Stimulated activated CD4-positive, alpha-beta T cell treated with anti-CD3 and anti-CD28 coated beads, Interleukin-1b, Interleukin-23, amount 100 ng/mL, for 1 hour (primary cell): ENCODE measurements at places on chromosomes 12 and 14.

DNA sequence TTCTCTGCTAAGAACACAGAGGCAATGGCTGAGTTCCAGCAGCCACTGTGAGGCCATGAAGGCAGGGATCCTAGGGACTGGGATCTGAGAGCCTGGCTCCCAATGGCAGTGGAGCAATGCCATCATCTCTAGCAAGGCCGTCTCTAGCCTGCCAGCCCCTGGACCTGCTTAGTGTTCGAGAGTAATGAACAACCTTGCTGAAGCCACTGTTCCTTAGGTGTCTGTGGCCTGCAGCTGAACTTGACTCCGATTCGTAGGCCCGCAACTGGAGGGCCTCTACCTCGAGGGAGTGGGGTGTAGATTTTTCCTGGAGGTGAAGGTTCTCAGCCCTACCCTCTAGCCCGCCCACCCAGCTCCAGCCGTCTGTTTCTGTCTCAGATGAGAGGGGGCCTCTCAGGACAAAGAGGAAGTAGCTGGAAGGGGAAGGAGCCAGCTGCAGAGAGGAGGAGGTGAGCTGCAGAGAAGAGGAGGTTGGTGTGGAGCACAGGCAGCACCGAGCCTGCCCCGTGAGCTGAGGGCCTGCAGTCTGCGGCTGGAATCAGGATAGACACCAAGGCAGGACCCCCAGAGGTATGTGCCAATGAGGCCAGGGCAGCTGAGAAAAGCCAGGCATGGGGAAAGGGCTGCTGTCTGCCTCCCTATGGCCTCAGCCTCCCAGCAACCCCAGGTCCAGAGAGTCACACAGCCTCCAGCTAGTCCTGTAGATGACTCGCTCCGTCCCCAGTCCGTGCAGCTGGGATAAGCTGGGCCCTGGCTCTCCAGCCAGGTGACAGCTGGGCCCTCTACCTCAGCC, at the start of gene PLD4:
TSS of gene PLD4 (plus strand) at position 459 of the 793 bp plus-strand sequence. CDS start 2,262 bp downstream, outside the sequence.
- no peak for DNase-seq

DNA sequence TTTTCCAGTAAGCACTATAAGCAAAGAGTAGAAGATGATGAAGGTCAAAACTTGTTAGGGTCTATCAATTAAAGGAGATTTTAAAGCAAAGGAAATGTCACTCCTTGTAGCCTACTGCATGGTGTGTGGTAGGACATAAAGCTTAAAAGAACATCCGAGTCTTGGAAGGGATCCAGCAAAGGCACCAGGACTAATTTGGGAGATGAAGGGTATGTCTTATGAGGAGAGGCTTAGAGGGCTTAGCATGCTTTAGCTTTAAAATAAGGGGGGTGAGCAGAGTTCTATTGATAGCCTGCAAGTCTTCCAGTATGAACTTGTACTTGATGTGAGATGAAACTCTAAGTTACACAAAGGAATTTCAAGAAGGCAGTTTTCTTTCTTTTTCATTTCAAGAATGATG, 11.8 kb upstream of the MYBPC1 start:
- DNase-seq, result no peak

DNA sequence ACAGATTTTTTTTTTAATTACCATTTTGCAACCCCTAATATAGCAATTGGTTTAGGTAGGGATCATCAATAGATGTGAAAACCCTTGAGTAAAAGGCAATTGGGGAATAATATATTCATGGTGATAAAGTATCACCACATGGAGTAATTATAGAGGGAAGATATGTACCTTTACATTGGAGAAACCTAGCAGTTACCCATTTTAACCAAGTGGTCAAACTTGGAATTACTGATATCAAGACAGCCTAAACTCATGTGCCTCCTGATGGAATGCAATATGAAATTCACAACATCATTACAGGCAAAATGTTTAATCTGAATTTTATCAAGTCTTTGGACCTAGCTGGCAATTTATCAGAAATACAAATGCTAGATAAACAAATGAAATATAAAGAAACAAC, 6.7 kb upstream of the SLC10A1 start:
- DNase-seq, result no peak

GRCh38 chr12:68173792-68174191, 14.3 kb upstream of the IFNG start:
- DNase-seq, result no peak

GRCh38 chr14:92905667-92906066, 17.3 kb upstream of the CHGA start:
- no peak for DNase-seq

- DNase-seq, result no peak
Measured at GRCh38 chr14:75432411-75432810, 4.6 kb downstream of the JDP2 start.

- no peak for DNase-seq
Measured at GRCh38 chr14:88463318-88463717, 77.9 kb downstream of the SPATA7 start.
